Activated CD4-positive, alpha-beta T cell treated with anti-CD3 and anti-CD28 coated beads, Interleukin-2, amount 10 ng/mL, durations not matched to agents 7 days and 5 days (primary cell): ENCODE measurements at places on chromosomes 2 and 18. TPM values are rescaled to one million over a fixed set of nuclear protein-coding genes. Genes with fewer than 3 reads are reported as not detected.

CFAP221 gene
- not detected for total RNA-seq

OTOF gene
- total RNA-seq: 12.3 TPM

NAT8 gene
- not detected for total RNA-seq

ABCG8 gene
- not detected for total RNA-seq

NPPC gene
- total RNA-seq: not detected

MAB21L4 gene
- total RNA-seq: not detected

RFTN2 gene
- not detected for total RNA-seq

RAX gene
- total RNA-seq: not detected

STPG4 gene
- total RNA-seq: 0.64 TPM

IL1RL1 gene
- total RNA-seq: not detected

C2orf66 gene
- total RNA-seq: 0.20 TPM

AKAIN1 gene
- total RNA-seq: not detected

PROKR1 gene
- total RNA-seq: not detected

NMUR1 gene
- 0.47 TPM for total RNA-seq

TMEM163 gene
- total RNA-seq: not detected

EML6 gene
- total RNA-seq: 0.96 TPM

TUBA3E gene
- total RNA-seq: not detected

SETBP1 gene
- total RNA-seq: 4.4 TPM

LDLRAD4 gene
- 23.8 TPM for total RNA-seq

RESP18 gene
- not detected for total RNA-seq

KCNE4 gene
- not detected for total RNA-seq

DYNAP gene
- not detected for total RNA-seq

ANO7 gene
- total RNA-seq: 0.12 TPM

SPAST gene
- total RNA-seq: 25.2 TPM

REEP1 gene
- 0.20 TPM for total RNA-seq

PKDCC gene
- not detected for total RNA-seq

CLHC1 gene
- total RNA-seq: 9.6 TPM

DOK6 gene
- total RNA-seq: not detected
